ENCODE measurements at places on chromosomes 4 and X. TPM values are rescaled to one million over a fixed set of nuclear protein-coding genes. Genes with fewer than 3 reads are reported as not detected.

Gene GLRA3
- total RNA-seq, result not detected

Gene MAGEB3
- not detected for total RNA-seq

Gene AMBN
- not detected for total RNA-seq

Gene RAB41
- not detected for total RNA-seq

Gene MAGIX
- 4.8 TPM for total RNA-seq

Gene DCAF4L1
- not detected for total RNA-seq

Gene KLHL4
- total RNA-seq, result 0.27 TPM

Gene MCF2
- 3.0 TPM for total RNA-seq

Gene VEGFD
- total RNA-seq, result not detected

Gene ADH1C
- 0.08 TPM for total RNA-seq

Gene STPG2
- total RNA-seq, result not detected

Gene HSD17B13
- total RNA-seq, result not detected

Gene MAGEA1
- not detected for total RNA-seq

Gene RIBC1
- 1.3 TPM for total RNA-seq

Gene DUSP21
- total RNA-seq, result not detected

Gene GTPBP6
- 64.9 TPM for total RNA-seq

Gene KLB
- 0.08 TPM for total RNA-seq

Gene SASH3
- not detected for total RNA-seq

Measured in hair follicular keratinocyte (primary cell).